ACHN (cell line): ENCODE measurements at places on chromosomes 12 and 14.

DNA sequence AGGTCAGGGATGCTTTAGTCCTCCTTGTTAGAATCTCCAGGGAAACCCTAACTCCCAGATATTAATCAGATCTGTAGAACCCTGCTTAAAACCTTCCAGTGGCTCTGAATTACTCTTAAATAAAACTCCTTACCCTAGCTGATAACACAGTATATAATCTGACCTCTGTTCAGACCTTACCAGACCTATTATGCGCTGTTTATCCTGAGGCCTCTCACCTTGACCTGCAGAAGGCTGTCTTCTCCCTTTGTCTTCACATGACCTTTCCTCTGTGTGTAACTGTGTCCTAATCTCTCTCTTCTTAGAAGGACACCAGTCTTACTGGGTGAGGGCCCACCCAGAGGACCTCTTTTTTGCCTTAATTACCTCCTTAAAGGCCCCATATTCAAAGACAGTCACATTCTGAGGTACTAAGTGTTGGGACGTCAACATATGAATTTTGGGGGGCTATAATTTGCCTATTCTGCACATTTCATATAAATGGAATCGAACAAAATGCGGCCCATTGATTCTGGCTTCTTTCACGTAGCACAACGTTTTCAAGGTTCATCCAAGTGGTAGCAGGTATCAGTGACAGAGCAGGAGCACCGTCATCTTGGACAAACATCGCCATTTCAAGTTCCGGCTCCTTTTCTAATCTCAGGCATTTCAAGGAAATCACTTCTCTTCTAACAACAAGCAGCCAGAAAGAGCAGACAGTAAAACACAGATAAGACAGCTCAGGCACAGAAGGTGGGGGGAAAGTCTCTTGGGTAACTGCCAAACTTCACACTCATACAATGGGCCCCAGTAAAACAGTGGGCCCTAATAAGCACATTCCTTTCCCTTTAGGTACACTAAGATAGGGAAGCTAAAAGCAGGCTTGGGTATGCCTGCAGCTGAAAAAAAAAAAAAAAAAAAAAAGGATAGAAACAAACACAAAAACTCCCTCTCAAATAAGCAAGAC, 200.2 kb upstream of the NUDT4 start:
- DNase-seq: no peak

DNA sequence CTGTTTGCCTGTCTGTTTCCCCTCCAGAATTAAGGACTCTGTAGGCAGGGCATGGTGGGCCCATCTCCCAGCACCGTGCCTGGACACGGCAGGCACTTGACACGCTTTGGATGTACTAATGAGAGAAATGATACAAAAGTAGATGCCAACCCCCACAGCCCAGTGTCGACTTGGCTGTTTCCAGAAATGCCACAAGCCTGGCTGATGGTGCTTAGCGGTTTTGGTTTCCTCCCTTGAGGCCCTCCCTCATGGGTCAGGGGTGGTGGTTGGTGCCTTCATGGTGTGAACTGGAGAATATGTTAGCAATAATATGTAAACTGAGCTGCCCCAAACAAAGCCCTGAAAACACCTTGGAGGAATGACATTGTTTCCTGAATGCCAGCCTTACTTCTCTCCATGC, 55.5 kb upstream of the ESRRB start:
- no peak for DNase-seq

GRCh38 chr12:89645434-89645833, 63.2 kb downstream of the ATP2B1 start:
- no peak for DNase-seq

GRCh38 chr12:24045816-24046257, 96.4 kb upstream of the SOX5 start:
- no peak for DNase-seq

GRCh38 chr12:18054925-18055619, 34.9 kb downstream of the RERGL start:
- no peak for DNase-seq

DNA sequence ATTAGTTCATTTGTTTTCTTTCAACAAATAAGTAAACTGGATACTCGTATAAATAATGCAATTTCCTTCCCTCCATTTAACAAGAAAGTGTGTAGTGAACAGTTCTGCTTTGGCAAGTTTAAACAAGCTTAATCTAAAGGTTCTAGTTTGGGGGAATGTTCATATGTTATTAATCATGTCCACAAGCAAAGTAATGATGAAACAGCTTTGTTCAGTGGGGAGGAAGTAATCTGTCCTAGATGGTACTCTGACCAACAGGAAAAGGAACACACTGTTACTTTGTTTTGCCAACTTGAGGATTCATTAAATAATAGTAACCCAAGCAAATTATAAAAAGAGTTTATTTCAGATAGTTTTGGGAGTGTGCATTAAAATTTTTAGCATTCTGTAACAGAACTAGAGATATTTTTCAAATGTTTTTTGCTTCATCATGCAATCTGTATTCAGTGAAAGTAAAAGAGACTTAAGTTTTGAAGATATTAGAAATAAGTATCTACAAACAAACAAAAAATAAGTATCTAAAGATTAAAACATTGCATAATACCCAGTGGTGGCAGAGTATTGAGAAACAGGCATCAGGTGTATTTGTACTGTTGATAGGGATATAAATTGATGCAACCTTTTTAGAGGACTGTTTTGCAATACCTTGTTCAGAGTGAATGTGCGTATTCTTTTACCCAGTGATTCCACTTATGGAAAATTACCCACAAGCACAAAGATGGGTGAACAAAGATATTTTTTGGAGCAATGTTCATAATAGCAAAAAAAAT, 61.1 kb downstream of the RAB35 start:
- DNase-seq: no peak

- DNase-seq: no peak
These were observed 82.8 kb downstream of the RIN3 start for GRCh38 chr14:92596331-92596907.

DNA sequence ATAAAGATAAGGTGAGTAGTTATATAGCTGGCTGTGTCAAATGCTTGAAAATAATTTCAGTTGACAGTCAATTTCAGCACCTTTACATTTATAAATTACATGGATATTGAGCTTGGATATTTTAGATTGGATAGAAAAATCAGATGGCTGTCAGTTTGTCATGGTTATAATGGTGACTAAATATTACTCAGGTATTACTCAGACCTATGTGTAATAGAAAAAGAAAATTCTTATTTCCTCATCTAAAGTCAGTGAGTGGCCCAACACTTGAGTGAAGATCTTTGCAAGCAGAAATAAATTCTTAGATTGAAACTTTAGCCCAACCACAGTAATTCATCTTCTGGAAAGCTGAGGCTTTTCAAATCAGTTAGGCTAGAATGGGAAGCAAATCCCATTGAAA, 354.4 kb downstream of the NAV3 start:
- DNase-seq: peak; percentile 16

DNA sequence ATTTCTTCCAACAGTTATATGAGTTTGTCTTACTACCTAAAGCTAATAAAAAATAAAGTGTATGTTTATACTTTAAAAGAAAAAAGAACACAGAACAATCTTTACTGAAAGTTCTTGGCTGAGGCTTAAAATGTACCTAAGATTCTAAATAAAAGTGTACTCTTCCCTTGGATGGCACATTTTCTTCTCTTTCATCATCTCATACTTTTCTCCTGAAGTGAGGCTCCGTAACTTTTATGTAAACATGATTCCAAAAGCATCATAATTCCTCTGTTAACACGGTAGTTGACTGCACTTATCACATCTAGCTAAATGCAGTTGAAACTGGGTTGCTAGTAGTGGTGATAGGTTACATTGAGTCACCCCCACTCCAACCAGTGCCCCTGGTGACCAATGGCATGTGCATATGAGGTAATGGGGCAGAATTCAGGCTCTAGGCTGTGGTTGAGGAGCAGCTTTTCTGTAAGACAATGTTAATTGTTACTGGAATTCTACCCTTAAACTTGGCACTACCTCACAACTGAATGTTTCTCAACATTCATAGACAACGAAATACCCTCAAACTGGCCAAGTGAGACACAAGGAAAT, 38.4 kb downstream of the WASHC3 start:
- peak; percentile 37 for DNase-seq

DNA sequence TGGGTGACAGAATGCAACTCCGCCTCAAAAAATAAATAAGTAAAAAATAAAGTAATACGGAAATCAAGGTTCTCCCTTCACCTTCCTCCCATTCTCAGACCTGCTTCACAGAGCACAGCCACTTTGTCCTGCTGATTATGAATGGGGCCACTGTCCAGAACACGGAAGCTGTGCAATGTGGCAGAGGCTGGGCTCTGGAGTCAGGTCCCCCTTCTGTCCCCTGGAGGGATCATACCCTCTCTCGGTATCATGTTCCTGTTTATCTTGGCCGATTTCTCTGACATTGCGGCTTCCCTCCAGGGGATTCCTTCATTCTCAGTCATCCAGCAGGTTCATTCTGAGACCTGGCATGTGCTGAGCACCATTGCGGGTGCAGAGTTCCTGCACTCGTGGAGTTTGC, 11.3 kb downstream of the PPP2R5C start:
- DNase-seq: no peak

DNA sequence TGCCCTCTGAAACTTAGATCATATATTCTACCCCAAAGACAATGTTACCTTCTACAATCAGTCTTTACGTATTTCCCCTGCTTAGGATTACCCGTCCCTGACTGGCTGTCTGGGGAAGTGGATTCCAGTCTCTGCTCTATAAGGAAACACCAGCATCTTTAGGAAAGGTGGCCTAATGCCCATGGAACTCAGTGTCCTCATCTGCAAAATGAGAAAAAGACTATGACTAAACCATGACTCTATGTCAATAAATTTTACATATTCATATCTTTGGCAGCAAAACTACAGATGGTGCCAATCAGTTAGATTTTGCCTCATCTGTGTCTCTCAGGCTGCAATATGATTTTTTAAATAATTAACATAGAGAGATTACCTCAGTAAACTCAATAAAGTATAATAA, 133.8 kb downstream of the ITPR2 start:
- DNase-seq: no peak

- DNase-seq: no peak
These were observed 31.6 kb upstream of the TMEM179 start for GRCh38 chr14:104636131-104636530.

- no peak for DNase-seq
These were observed 248.6 kb upstream of the SOX5 start for GRCh38 chr12:24198070-24198469.

DNA sequence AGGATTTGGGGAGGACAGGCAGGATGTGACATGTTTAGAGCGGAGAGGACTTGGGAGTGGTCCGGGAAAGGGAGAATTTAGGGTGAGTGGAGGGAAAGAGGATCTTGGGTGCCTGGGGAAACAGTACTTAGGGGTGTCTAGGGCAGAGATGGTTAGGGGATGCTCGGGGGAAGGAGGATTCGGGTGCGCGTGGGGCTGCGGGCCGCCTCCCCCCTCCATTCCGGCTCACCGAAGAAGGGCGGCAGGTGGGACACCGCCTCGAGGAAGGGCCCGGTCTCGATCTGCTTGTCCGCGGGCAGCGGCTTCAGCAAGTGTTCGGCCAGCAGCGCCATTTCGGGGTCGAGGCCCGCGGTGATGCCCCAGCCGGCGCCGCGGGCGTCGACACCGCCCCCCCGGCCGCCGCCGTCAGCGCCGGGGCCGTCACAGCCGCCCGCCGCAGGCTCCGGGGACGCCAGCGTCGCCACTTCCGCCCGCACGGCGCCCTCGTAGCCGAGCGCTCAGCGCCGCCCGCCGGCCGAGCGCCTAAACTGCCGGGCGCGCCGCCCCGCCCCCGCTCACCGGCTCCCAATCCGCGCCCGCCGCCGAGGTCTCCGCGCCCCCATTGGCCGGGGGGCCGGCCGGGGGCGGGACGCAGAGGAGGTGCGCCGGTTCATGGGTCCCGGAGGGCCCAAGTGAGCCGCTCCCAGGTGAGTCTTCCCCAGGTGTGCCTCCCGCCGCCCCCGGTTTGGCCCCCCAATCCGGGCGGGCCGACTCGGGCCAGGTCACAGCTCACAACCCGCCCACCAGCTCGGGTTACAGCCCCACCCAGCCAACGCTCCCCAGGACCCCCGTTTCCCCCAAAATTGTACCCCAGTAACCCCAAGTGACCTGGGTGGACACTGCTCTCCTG, at the start of gene GLTP:
TSS of gene GLTP (minus strand) at position 499 of the 889 bp plus-strand sequence. CDS start at position 332, 167 bp downstream.
- DNase-seq: peak; percentile 93

- no peak for DNase-seq
These were observed 4.3 kb downstream of the DLST start for GRCh38 chr14:74886001-74886400.

DNA sequence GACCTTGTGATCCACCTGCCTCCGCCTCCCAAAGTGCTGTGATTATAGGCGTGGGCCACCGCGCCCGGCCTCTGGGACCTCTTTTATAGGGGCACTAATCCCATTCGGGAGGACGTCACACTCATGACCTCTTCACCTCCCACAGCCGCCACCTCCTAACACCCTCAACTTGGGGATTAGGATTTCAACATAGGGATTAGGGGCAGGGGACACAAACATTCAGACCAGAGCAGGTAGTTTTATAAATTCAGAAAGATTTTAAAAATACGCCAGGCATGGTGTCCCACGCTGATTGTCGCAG, 49.4 kb downstream of the TPCN1 start:
- no peak for DNase-seq

GRCh38 chr14:104708606-104709268, 15.3 kb upstream of the ADSS1 start:
- DNase-seq: peak; percentile 57

DNA sequence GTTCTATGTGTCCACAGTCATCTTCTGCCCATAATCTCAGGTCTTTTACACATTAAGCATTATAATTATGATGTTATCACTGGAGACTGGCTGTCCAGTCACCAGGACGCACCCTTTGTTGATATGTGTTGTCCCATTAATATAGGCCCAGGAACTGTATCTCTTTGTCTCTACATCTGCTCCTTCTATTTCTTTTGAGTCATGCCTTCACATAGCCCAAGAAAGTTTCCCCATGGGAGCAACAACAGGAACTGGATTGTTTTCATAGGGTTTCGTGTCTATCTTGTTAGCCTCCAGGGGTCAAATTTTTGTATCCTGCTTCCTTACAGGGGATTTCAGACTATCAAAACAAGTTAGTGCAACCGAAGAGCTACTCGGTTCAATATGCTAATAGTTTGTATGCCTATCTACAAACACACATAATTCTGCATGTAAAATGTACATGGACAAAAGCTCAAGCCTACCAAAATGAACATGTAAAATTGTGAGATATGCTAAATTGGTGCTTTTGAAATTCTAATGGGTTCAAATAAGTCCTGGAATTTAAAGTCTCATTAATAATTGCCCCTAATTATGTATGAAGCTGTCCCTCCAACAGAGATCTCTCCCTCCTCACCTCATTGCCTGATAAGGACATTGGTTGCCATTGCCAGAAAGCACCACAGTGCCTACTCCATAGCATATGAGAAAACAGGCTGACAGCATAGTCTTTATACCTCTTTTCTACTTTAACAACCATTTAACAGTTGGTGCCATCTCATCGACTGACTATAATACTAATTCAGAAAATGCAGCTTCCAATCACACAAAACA, 99.8 kb upstream of the DIO2 start:
- no peak for DNase-seq

GRCh38 chr12:56437430-56438176, 11.6 kb downstream of the TIMELESS start:
- no peak for DNase-seq

GRCh38 chr12:108594-108993, 42.0 kb downstream of the IQSEC3 start:
- DNase-seq: peak; percentile 54

- no peak for DNase-seq
These were observed 25.1 kb downstream of the NOC4L start for GRCh38 chr12:132169376-132169775.
